CD8-positive, alpha-beta memory T cell (primary cell): ENCODE measurements at places on chromosomes 1 and 21.

GRCh38 chr1:65606426-65606825, 186.0 kb downstream of the LEPR start:
- no peak for DNase-seq

GRCh38 chr1:47752559-47752958, 244.6 kb downstream of the TRABD2B start:
- DNase-seq: no peak

DNA sequence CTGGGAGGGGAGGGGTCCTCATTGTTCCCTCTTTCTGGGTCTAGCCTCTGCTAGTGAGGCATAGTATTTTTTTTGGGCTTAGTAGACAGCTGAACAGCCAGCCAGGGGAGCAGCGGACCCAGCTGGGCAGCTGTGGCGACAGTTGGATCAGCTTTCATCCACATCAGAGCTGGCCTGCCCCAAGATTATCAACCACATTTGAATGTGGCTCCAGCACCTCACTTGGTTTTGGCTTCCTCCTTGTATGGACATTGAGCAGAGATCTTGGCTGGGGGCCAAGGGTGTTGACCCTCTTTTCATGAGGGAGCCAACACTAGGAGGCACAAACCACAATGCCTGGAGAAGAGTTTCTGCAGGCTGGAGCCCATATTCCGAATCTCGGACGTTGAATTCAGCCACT, 25.0 kb downstream of the WNT4 start:
- no peak for DNase-seq

GRCh38 chr1:184755226-184756065, 788 bp upstream of the EDEM3 start:
- no peak for DNase-seq

DNA sequence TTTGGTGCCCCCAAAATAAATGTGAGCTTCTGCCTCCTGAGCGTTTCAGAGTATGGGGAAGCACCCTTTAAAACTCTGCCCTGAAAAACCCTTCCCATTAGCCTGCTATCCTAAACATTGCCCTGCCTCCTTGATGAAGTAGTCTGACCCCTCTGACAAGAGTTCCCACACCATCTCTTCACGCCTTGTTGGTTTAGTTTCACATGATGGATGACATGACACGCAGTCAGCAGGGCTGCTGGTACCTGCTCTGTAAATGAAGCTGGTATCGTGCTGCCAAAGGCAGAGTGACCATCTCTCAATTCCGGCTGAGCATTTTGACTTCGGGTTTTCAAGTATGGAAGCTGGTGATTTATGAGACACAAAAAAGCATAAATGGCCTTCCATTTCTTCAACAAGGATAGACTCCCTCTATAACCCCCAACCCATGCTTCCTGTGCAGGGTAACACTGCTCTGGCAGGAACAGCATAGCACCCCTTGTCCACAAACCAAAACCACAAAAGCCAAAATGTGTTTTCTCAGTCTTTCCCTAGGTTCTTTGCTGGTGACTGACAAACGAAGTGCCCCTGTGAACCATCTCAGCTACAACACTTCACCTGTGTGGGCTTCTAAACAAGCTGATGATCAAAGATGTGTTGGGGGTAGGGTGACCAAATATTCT, 444.6 kb downstream of the NUF2 start:
- no peak for DNase-seq

GRCh38 chr1:77636864-77637263, 45.6 kb downstream of the ZZZ3 start:
- DNase-seq: no peak

DNA sequence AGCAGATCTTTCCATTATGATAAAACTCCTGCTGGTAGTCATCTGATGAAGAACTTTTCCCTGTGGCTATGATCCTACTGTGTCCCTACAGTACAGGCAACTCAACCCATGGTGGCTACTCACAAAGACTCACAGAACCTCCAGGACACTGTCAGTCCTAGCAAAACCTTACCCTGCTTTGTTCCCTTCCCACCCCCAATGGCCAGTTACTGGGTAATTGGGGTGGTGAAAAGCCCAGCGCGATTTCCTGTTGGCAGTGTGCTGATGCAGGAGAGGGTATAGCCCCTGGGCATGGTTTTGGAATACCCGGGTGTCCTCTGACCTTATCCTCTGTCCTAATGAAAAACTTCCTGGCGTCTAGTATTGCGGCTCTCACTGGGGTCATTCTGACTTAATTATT, 533 bp upstream of the RGL1 start:
- DNase-seq: no peak

GRCh38 chr1:201907621-201908020, 18.9 kb downstream of the SHISA4 start:
- no peak for DNase-seq

- DNase-seq: no peak
Measured at GRCh38 chr1:196393742-196394141, 214.5 kb downstream of the KCNT2 start.

GRCh38 chr1:239677362-239677761, 291.0 kb downstream of the CHRM3 start:
- DNase-seq: no peak

DNA sequence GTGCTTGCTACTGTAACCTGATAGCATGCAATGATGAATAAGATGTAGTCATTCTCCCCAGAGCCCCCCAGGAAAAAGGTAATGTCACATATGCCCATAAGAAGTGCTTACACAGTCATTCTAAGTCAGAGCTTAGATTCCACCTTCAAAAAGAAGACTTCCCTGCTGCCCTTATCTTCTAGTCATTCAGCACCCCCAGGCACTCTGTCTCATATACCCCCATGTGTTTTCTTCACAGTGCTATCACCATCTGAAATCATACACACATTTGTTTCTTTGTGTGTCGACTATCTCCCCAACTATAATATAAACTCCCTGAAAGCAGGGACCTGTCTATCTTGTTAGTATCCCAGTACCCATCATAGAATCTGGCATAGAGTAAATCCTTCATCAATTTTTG, 16.2 kb upstream of the OTUD3 start:
- DNase-seq: no peak

DNA sequence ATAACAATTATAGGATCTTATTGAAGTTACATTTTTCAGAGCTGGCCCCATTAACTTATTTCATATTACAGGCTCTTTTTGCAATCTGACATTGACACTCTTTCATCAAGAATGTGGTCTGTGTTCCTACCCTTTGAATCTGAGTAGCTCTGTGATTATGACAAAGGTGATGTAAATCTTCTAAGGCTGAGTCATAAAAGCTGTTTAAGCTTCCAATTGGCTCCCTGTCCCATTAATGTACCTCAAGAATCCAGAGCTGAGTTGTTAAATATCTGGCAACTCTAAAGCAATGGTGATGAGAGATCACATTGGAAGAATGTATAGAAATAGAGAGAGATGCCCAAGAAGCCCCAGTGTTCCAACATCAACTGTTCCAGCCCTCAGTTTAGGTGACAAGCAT, 178.5 kb upstream of the DEPDC1 start:
- no peak for DNase-seq

GRCh38 chr1:30318413-30318812, 405.0 kb downstream of the MATN1 start:
- no peak for DNase-seq

DNA sequence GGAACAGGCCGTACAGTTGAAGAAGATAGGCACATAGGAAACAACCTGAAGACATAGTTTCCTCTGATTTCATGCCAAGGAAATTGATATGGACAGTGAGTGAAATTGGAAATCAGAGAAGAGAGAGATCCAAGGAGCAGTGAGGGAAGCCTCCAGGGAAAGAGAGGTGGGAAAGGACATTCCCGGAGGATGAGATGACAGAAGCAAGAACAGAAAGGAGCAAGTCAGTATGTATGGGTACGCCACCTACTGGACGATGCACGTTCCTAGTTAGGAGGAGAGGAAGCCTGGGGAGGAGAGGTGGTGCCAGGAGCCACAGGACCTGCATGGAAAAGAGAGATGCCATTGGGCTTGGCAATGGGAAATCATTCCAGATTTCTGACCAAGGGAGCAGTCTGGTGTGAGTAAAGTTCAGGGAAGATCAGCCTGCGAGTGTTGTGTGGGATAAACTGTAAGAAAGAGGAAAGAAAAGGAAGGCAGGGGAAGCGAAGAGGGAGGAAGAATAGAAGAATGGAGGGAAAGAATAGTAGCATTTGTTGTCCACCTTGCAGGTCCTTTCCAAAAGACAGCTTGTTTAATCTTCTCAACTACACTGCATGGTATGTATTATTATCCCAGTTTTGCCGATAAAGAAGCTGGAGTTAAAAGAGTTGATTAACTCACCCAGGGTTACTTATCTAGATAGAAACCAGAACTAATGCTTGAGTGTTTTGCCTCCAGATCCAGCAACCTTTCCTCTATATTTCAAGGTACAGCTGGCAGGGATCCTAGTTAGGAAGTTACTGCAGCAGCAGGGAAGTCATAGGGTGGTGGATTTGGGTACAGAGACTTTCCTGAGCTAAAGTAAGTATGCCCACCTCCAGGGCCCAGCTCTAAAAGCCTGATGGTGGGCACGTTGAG, 27.4 kb downstream of the C1orf116 start:
- DNase-seq: peak; percentile 50

DNA sequence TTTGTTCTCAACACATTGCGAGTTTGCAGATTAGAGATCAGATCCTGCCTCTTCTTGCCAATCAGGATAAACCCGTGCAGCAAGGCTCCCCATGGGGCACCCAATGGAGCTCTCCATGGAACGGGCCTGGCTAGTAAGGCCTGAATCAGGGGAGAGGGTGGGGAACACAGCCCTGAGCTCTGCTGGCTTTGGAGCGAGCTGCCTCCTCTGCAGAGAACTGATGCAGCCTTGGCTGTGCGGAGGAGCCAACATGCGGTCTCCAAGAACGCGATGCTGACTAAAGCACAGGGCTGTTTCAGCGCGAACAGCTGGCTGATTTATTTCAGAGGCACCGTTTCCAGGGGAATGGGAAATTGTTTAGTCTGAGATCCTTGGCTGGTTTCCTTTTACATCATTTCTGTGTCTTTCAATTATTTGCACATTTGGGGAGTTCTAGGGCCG, 139.7 kb downstream of the TSEN15 start:
- DNase-seq: no peak

- DNase-seq: no peak
Measured at GRCh38 chr1:147567594-147568381, 26.5 kb downstream of the BCL9 start.

GRCh38 chr1:218702775-218703174, 357.6 kb downstream of the TGFB2 start:
- no peak for DNase-seq

DNA sequence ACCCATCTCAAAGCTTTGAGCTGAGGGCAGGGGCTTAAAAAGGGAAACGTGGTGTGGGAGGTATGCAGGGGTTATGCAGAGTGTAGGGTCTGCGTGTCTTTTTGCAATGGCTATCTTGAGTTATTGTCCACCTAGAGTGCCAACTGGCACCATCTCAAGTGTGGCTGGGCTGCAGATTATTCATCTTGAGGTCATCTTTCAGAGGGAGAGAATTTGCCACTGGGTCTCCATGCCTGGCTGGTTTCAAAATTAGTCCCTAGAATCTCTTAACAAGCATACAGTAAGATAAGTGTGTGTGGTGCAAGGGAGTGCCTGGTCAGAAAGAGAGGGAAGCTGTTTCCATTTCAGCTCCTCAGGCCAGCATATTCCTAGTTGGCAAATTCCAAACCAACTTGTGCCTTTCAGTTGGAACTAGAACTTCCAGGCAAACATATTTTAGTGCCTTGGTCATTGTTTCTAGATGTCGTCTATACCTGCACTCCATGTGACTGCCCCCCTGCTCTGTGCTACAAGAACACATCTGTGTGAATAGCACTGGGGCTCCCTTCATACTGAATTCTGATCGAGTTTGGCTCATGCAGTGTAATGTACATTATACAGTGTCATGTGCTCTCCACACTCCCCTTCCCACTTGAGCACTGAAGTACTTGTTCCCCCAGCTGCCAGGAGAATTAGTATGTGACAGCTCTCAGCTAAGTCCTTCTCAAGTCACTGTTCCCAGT, 5.0 kb upstream of the OR2T8 start:
- no peak for DNase-seq

DNA sequence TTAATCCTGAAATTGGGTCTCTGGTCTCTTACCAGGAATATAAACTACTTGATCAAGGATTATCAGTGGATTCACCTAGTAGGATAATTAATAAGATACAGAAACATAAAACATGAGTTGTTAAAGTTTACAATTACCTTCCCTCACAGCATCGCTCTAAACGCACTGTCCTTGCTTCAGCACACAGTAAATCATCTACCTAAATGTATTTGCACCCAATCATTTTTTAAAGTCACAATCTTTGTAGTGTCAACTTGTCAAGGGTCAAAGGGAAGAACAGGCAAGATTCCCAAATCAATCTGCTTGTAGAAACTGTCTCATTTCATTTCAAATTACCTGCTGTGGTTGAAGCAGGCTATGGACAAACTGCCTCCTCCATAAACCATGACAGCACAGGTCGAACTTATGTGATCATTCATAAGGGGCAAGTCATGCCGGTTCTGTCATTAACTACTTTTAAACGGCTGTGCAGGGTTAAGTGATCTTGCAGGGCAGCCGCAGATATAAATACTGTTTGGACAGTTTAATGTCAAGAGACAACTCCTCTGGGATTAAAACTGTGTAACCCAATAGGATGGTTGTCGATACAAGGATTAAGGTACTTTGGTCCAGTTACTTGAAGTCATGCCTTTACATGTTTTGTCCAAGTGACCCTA, 93.6 kb downstream of the ZNF281 start:
- no peak for DNase-seq

DNA sequence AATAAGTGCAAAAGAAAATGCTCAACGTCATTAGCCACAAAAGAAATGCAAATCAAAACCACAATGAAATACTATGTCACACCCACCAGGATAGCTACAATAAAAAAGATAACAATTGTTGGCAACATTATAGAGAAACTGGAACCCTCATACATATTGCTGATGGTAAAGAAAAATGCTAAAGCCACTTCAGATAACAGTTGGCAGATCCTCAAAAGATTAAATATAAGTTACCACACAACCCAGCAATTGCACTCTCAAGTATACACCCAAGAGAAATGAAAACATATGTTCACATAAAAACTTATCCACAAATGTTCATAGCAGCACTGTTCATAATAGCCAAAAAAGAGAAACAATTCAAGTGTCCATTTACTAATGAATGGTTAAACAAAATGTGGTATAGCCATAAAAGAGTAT, 20.7 kb downstream of the TRIM33 start:
- DNase-seq: no peak

DNA sequence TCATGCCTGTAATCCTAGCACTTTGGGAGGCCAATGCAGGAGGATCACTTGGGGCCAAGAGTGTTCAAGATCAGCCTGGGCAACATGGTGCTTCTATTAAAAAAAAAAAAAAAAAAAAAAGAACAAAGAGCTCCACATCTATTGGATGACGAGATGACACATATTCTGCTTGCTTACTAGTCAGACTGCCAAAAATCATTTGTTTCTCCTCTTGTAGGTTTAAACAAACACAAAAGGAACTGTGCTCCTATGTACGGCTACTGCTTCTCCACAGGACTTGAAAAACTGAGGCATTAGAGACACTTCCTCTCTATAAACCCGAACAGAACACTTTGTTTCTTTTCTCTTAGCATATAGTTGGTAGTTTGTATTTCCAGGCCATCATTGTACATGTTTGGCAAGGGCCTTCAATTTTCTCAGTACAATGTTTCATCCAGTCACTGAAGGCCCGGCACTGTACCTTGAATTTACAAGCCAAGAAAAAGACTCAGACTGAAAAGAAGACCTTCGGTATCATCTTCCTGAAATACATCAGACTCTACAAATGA, 6.0 kb downstream of the TRIT1 start:
- DNase-seq: no peak
